ENCODE measurements at places on chromosomes 3 and 15.

GRCh38 chr3:182182531-182182968 is 470.8 kb downstream of the SOX2 start:
- no peak for DNase-seq

GRCh38 chr3:143184099-143184498 is 64.5 kb downstream of the CHST2 start:
- no peak for DNase-seq

DNA sequence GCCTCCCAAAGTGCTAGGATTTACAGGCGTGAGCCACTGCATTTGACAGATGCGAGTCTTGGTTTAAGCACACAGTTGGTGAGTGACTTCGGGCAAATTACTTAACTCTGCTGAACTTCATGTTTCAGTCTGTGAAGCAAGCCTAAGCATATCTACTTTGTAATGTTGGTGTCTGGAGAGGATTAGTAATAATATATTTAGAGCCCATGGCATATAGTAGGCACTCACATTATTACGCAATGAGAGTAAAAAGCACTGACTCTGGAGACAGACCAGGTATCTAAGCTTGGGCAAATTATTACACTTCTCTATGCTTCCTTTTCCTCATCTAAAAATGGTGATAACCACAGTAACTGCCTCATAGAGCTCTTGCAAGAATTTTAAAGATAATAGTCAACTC is 208.7 kb upstream of the P2RY1 start:
- no peak for DNase-seq

GRCh38 chr3:25540273-25540672 is 112.2 kb downstream of the RARB start:
- DNase-seq: no peak

DNA sequence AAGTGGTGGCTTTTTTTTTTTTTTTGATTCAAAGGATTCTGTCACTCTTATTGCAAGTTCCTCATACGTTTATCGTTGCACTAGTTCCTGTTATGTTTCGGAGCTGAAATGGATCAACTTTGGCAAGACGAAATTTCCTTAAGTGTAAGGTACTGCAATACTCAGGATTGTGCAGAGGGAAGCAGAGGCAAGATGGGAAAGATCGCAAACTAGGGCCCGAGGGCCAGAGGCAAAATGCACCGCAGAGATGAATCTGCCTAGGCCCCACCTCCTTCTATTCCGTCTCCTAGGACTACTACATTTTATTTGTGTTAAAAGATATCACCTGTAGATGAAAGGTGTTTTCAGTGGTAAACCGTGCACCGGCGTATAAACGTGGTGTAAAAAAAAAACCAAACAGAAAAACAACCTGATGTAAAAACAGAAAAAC is 331 bp downstream of the RNU6-1 start:
- peak; percentile 76 for DNase-seq

- DNase-seq: no peak
Measured at GRCh38 chr15:78389322-78389721, 48.7 kb upstream of the IREB2 start.

- no peak for DNase-seq
Measured at GRCh38 chr3:64103131-64103530, 79.8 kb upstream of the PSMD6 start.

DNA sequence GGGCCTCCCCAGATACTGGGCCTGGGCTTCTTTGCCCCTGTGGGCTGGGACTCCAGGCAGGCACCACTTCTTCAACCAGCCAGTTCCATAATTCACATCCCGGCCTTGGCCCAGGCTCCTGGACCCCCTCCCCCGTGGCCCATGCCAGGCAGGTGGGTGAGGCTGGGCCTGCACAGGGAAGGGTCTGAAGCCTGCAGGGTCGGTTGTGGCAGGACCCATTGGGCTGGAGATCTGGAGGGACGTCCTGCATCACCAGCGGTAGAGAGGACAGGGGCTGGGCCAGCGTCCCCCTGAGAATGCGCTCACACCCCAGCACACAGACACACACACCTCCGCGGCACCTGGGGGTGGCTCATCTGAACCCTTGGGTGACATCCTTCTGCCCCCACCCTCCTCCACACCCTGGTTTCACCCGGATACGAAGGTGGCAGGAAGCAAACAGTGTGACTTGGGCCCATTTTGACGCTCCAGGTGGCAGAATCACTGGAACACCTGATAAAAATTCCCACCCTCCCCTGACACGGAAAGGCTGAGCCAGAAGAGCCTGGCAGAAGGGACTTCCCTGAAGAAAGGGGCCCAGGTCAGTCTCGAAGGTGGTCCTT is 15.4 kb downstream of the ZDHHC19 start:
- no peak for DNase-seq

DNA sequence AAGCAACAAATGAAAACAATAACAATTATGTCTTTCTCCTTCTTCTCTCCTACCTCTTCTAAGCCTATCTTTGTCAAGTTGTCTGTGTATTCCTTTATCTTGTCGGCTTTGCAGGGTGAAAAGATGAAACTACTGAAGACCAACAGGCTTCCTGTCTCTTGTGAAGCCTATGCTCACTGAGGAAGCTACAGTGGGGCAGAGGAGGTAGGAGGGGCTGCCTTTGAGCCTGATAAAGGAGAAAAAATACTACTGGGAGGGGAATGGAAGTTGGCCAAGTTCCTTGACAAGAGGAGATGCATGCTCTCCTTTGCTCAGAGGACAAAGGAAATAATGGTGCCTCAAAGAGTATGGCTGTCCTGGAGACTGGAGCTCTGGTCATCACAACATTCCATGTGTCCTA is 92.0 kb downstream of the IGSF11 start:
- DNase-seq: no peak

DNA sequence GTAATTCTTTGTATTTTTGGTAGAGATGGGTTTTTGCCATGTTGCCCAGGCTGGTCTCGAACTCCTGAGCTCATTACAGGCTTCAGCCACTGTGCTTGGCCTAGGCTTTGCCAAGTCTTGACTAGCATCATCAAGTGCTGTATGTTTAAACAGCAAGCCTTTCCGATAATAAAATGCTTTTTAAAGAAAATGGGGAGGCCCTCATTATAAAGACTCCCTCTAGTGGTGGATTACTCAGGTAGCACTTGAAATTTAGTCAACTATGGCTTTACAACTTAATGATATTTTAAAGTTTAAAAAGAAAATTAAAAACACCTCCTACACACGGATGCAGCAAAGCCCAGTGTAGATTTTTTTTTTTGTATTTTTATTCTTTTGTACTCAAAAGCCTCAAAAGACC is 213.6 kb downstream of the GAP43 start:
- no peak for DNase-seq

DNA sequence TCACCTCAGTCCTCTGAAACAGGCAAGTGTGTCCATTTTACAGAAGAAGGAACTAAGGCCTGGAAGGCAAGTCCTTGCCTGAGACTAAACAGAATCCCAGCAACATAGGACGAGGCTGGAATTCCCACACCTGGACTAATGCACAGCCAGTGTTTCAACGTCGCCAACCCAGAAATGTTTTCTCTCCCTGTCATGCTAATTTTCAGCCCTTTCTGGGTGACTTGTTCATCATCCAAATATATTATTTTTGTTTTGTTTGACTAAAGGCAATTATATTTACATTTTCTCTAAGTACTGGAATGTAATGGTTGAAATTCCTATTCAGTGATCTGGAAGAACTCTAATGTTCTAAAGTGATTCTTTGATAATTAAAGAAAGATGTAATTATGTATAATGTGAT is 51.8 kb downstream of the BTD start:
- DNase-seq: no peak

GRCh38 chr15:45634432-45635190 is at the start of gene SQOR:
TSS of gene SQOR (plus strand) at chr15:45635029. CDS start at chr15:45658924, 23,895 bp downstream.
- no peak for DNase-seq

DNA sequence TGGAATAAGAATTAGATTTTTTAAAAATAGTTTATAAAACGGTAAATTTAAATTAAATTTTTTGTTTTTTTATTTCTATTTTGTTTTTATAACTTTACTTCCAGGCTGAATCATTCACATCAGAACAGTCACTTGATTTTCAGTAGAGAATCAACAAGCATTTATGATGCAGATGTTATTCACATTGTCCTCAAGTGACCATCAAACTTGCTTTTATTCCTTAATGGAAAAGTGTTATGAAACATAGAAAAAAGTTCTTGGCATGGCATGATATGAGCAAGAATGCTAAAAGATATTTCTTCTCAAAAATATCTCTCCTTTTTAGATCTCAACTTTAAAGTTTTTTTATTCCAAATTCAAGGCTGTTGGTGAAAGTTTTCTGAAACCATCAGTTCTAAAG is 70.9 kb upstream of the TGFBR2 start:
- DNase-seq: no peak

DNA sequence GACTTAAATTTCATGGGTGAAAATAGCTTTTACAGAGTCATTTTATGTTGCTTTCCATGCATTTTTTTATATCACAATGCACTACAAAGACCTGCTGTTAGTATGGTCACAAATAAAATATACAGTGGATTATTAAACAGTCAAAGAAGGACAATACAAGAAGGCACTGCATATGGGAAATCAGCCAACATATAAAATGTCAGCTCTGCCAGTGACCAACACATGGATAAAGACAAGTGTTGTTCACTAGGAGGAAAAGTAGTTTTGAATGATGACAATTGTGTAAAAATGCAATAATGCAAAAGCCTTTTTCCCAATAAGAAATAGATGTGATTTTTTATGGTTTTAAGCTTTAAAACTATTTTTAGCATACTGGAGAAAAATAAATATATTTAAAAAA is 425.3 kb upstream of the CBLB start:
- DNase-seq: no peak

DNA sequence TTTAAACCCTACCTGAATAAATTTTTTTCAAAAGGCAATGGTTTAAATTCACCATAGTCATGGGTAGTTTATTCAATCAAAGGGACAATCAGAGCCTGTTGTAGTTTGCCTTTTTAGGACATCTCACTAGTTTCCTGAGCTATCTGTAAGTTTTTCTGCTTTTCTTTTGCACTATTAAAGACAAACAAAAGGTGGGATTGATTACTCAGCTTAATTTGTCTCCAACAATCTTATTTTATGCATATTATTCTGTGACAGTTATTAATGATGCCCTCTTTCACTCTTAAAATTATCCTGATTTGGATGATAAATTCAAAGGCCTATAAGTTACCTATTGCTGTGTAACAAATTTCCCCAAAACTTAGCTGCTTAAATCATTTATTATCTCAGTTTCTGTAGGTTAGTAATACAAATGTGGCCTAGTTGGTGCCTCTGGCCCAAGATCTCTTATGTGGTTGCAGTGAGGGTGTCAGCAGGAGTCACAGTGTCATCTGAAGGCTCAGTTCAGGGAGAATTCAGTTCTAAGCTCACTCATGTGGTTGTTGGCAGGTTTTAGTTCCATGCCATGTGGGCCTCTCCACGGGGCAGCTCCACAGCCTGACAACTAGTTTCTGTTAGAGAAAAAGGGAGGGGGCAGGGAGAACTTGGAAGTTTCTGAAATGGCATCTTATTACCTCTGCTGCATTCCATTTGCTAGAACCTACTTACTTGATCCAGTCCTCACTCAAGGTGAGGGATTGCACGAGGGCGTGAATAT is 16.0 kb downstream of the ARMC8 start:
- DNase-seq: no peak

GRCh38 chr3:15348246-15348645 is 15.9 kb upstream of the SH3BP5 start:
- DNase-seq: no peak

- no peak for DNase-seq
Measured at GRCh38 chr3:157297328-157297915, 137.5 kb upstream of the CCNL1 start.

GRCh38 chr15:25860885-25861866 is 2.0 kb downstream of the ATP10A start:
- no peak for DNase-seq

GRCh38 chr3:177418787-177419186 is 221.5 kb upstream of the TBL1XR1 start:
- no peak for DNase-seq

- no peak for DNase-seq
Measured at GRCh38 chr3:121834157-121834670, 646 bp downstream of the IQCB1 start.

DNA sequence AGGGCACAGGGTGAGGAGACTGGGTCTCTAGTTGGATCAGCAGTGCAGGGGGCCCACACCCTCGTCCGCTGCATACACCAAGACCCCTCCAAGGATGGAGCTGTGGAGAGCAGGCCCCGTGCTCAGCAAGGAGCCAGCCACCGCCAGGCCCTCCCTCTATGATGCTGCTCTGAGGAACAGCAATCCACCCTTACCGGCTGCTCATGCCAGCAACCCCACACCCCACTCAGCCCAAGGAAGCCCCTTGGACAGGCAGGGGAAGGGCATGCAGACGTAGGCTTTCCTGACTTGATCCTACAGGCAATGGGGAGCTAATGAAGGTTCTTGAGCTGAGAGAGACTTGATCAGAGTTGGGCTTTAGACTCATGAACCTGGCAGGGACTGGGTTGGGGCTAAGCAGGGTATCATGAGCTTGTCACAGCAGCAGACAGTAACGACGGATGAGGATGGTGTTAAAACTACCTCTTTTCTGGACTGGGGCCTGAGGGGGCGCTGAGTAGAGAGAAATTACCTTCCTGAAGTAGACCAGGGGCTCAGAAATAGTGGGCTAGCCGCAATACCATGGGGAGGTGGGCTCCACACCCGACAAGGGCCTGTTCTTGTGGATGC is 50.5 kb upstream of the FGD5 start:
- DNase-seq: no peak

- DNase-seq: no peak
Measured at GRCh38 chr3:197155046-197155445, 125.4 kb upstream of the MELTF start.

DNA sequence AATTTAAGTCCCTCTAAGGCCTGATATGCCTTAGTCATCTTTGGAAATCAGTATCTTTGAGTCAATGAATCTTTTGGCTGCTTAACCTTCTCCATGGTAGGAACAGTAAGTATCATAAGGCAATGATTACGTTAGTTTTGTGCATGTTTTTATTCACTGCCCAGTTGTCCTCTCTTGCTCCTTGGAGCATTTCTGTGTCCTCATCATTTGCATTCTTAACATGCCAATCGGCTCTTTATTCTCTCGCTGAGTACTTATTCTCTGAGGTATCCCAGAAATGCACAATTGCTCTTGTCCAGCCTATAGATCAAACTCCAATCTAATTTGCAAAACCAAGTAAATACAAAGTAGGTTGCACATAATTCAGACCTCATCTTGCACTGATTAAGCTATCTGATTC is 405.0 kb upstream of the IL12A start:
- no peak for DNase-seq

- no peak for DNase-seq
Measured at GRCh38 chr3:190970560-190970959, 108.1 kb upstream of the GMNC start.

DNA sequence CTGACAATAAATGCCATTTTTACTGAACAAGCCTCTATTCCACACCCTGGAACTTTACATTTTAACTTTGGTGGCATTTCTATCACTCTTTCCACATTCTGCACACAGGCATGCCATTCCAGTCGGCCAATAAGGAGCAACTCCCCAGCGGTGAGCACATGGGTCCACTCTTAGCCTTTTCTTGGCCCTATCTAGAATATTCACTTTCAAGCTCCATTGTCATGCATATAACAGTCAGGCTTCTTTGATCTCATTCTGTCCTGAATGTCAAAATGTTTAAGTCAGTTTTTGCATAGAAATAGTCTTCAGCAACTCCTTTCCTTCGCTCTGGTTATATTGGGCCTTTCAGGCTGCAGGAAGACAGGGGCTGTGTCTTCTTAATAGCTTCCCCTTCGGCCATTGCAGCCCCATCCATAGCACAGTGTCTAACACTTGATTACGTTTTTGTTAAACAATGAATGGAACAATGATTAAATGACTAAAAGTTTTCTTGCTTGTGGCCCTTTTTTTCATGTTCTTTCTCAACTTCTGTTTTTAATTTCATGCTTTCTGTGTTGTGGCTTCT is 427.3 kb downstream of the MFSD1 start:
- DNase-seq: no peak

- no peak for DNase-seq
Measured at GRCh38 chr3:50324351-50325112, 2.0 kb upstream of the HYAL2 start.
